Activated gamma-delta T cell treated with Interleukin-2 at 50 U/mL for 16 hours (primary cell): ENCODE measurements at places on chromosomes 7 and 10.

- DNase-seq, result no peak
These were observed 15.9 kb upstream of the FAS start for GRCh38 chr10:88974446-88975376.

- DNase-seq, result no peak
These were observed 265.4 kb downstream of the SKIDA1 start for GRCh38 chr10:21260066-21260465.

GRCh38 chr7:44140341-44140740 is 791 bp downstream of the MYL7 start:
- DNase-seq, result no peak

DNA sequence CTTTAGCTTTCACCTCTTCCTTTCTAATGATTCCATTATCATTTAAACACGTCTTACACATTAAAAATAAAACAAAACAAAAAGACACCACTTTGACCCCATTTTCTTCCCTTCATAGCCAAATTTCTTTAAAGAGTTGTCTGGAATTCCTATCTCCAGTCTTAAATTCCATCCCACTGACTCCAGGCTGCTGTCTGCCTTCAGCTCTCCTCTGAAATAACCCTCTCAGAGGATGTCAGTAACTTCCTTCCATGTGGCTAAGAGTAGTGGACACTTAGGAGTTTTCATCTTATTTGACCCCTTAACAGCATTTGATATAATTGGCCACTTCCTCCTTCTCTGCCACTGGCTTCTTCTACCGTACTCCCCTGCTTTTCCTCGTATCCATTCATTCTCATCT is 69.6 kb upstream of the MKX start:
- DNase-seq, result no peak

DNA sequence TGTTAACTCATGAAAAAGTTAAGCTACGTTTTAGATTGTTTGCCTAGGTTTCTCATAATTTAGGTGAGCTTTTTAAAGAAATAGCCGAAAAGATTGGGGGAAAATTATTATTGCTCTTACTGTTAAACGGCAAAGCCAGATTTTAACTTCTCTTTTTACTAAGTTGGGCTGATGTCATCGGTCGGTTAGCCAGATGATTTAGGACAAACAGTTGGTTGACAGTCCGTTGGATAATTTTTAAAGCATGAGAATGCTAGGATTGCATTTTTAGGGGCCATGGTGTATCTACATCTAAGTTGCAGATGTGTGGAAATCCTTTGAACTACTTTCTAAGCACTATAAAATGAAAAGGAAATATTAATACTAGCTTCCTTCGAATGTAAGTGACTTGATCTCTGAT is 280.9 kb upstream of the AKR1E2 start:
- no peak for DNase-seq

DNA sequence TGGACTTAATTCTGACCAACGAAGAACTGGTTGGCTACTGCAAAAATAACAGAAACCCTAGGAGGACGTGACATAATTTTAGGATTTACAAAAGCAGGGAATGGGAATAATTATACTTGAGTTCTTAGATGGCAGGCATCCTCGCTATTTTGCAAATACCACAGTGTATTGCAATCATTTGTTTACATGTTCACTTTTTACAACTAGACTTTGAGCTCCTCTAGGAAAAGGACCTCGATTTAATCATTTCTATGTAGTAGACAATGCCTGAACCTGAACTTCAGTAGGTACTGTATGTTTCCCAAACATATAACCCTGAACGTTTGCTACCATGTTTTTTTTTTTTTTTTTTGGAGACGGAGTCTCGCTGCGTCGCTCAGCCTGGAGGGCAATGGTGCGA is 137.7 kb downstream of the CNOT4 start:
- DNase-seq, result no peak

DNA sequence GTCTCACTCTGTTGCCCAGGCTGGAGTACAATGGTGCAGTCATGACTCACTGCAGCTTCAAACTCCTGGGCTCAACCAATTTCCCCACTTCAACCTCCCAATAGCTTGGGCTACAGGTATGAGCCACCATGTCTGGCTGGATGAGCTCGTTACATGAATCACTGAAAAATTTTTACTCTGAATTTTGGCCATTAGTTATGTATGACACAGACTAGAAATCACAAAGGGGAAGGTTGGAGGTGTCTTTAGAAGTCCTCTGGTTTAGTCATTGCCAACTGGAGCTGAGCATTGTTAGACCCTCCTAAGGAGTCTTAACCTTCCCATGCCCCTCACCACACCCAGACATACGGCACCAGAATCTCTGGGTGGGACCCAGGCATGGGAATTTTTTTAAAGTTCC is 34.7 kb downstream of the SVIL start:
- DNase-seq, result no peak

DNA sequence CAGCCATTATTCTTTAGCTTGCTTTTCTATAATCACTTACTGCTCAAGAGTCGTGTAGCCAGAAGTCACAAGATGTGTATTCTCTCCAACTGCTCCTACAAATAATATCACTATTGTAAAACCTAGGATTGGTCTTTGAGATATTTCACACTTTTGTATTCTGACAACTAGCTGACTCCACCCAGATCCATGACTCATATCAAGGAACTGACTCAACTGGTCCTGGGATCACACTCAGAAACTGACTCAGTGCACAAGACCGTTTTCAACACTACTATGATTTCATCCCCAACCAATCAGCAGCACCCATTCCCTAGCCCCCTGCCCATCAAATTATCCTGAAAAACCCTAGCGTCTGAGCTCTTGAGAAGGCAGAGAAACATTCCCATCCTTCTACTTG is 56.5 kb upstream of the ORC5 start:
- no peak for DNase-seq

GRCh38 chr7:381211-382042 is 91.5 kb downstream of the FOXL3 start:
- DNase-seq, result peak; percentile 35
